Activated CD8-positive, alpha-beta memory T cell treated with anti-CD3 and anti-CD28 coated beads, Interleukin-2, amount 50 U/mL, for 4 hours (primary cell): ENCODE measurements at places on chromosomes 5 and 9.

GRCh38 chr5:51488803-51489642 lies 105.8 kb downstream of the ISL1 start:
- DNase-seq = no peak

DNA sequence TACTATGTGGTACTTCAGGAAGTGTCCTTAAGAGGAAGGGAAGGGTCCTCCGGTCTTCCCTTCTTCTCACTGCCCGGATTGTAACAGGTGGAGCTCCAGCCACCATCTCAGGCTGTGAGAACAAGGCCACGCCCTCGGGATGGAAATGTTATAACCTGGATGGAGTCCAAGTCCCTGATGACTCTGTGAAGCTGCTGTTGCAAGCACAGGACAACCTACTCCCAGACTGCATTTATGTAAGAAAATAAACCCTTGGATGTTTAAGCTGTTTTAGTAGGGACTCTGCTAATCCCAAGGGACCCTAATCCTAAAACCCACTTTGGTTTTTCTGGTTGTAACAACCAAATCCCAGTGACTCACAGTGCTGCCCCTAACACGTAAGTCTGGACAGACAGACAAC lies 221.6 kb downstream of the ACTL7B start:
- DNase-seq = no peak

DNA sequence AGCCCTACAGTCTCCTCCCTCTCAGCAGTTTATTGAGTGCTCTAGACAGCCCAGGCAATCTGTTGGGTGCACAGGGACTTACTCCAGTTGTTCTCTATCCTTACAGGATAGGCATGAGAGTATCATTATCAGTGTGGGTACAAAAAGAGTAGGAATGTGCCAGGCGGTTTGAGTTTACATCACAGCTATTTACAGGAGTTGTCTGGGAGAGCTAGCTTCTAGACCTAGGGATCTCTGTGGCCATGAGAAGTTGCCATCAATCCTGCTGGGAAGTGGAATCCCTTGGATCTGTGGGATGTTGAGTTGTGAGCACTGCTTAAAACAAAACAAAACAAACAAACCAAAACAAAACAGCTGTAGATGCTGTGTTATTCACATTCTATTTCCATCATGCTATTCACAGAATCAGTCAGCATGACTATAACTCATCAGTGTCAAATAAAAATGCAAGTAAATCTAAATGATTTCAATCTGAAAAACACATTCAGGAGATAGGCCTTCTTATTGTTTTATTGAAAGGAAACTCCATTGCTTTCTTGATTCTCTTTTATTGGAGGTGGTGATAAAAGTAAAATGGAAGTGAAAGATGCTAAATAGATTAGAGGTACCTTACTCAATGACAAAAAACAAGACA lies 552.4 kb upstream of the ZNF608 start:
- DNase-seq = no peak

- DNase-seq = peak; percentile 24
Observed at GRCh38 chr9:2620919-2621721, 467 bp upstream of the VLDLR start.

- no peak for DNase-seq
Observed at GRCh38 chr5:75526070-75526469, 14.4 kb downstream of the POLK start.

DNA sequence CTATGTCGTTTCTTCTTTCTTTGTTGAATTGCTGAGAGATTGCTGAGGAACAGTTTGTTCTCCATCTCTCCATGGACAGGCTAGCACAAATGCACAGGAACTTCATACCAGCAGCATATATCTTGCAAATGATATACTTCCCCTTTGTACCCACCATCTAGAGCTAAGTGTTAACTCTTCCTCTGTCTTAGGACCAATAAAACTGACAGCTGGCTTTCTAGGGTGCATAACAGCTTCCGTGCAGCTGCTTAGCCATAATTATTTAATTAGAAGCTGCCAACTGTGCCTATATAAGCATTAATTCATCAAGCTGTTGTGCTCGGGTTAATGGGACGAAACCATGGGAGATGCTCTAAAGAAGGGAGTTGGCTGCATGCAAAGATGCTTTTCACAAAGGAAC lies 38.7 kb downstream of the KCTD16 start:
- DNase-seq = no peak

DNA sequence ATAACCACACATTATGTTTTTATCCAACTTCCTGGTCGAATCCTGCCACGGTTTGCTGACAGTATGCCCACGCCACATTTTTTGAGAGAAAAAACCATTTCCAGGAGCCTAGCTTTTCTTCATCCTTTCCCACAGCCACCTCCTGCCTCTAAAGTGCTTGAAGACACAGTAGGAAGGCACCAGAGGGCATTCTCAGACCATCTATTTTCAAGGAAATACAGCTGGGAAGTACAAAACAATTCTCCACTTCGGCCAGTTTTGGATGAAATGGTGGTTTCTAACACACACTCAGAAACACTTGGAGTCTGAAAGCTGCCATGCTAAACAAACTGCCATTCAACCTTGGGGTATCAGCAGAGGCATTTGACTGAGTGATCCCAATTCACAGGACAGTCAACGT lies 86.3 kb upstream of the RPS23 start:
- no peak for DNase-seq
